ENCODE measurements at places on chromosomes 4 and X.
A peak's percentile ranks its signal among the peaks of the same experiment; 100 is the strongest.

- DNase-seq = peak; percentile 61
Measured at GRCh38 chrX:67612231-67612630, 68.4 kb downstream of the AR start.

DNA sequence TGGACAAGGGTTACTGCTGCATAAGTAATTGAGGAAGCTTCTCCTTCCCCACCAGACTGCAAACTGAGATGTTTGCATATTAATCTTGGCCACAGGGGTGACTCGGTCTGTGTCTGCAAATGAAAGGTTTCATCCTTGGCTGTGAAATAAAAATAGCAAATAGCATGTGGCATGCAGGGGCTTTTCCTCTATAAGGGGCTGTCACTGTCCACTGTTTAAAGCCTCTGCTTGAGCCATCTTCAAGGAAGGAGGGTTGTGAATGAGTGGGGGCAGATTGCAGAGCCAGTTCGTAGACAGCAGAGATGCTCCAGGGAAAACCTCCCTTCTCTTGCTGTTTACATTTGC is 33.3 kb downstream of the TMSB4X start:
- DNase-seq = no peak

GRCh38 chr4:25903900-25904747 is 9.9 kb upstream of the SMIM20 start:
- DNase-seq = no peak

DNA sequence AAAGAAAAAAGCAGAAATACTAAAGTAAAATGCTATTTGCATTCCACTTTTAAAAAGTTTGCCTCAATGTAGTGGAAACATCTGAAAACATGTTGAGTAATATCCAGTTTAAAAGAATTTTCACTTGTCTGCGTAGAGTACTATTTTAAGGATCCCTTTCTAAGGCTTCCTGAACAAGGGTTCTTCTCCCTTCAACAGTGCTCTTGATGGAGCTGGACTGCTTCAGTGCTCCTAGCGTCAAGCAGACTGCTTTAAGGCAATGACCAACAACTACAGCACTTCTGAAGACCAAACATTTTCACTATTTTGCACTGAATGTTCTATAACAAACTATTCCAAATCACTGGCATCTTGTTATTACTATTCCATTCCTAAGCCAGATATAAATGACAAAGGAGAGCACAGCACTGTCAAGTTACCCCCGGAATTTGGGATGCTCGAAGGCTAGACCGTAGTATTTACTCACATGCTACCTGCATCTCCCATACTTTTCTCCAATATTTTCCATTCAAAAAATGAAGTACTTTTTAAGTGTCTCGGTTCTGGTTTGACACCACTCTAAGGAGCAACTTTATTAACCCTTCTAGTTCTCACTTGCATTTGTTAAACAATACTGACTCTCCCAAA is 36.1 kb downstream of the TMEM165 start:
- DNase-seq = no peak

GRCh38 chr4:150090836-150091235 is 12.6 kb downstream of the DCLK2 start:
- DNase-seq = peak; percentile 82

Data from astrocyte of the spinal cord (primary cell).